Stimulated activated CD4-positive, alpha-beta T cell treated with anti-CD3 and anti-CD28 coated beads, Interleukin-2, amount 100 ng/mL, for 48 hours (primary cell): ENCODE measurements at places on chromosomes 16 and 17.

DNA sequence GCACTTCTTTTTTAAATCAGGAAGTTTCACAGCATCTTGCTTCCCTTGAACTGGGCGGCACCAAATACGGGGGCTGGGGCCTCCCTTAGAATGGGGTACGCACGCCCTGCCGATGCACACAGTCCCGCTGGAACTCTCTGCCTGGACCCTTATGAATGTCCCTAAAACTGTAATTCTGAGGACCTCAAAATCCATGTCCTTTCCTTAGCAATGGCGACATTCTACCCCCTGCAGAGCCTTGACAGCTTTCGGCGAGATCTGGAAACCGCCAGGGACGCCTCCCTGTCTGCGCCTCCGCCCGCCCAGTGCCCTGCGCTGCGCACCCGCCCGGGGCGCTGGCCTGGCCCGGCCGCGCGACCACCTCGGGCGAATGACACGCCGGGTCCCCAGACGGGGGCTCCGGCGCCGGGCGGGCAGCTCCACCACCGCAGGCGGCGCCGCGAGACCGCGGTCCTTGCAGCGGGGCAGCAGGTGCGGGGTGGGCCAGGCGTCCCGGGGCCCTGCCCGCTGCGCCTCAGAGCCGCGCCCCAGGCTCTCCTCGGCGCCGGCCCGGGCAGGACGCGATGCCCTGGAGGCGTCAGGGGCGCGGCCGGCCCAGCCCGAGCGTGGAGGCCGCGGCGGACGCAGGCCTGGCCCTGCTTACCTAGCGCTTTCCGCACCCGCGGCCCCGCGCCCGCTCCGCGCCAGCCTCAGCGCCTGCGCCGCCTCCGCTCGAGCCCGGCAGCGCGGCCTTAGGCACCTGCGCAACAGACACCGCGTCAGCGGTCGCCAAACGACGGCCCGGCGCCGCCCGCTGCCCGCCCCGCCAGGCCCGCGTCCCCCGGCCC, 548 bp downstream of the HAGH start:
- peak; percentile 54 for DNase-seq

DNA sequence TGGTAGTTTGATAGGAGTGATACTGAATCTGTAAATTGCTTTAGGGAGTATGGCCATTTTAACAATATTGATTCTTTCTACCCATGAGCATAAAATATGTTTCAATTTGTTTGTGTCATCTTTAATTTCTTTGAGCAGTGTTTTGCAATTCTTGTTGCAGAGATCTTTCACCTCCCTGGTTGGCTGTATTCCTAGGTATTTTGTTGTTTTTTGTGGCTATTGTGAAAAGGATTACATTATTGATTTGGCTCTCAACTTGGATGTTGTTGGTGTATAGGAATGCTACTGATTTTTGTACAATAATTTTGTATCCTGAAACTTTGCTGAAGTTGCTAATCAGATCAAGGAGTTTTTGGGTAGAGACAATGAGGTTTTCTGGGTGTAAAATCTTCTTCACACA, 3.2 kb downstream of the KRTAP9-9 start:
- DNase-seq, result no peak

GRCh38 chr17:20934288-20934687, 108.5 kb downstream of the USP22 start:
- no peak for DNase-seq

- no peak for DNase-seq
These were observed 23.0 kb downstream of the SLC35G3 start for GRCh38 chr17:35170968-35171771.

GRCh38 chr16:5354645-5355044, 257.1 kb upstream of the EEF2KMT start:
- no peak for DNase-seq

DNA sequence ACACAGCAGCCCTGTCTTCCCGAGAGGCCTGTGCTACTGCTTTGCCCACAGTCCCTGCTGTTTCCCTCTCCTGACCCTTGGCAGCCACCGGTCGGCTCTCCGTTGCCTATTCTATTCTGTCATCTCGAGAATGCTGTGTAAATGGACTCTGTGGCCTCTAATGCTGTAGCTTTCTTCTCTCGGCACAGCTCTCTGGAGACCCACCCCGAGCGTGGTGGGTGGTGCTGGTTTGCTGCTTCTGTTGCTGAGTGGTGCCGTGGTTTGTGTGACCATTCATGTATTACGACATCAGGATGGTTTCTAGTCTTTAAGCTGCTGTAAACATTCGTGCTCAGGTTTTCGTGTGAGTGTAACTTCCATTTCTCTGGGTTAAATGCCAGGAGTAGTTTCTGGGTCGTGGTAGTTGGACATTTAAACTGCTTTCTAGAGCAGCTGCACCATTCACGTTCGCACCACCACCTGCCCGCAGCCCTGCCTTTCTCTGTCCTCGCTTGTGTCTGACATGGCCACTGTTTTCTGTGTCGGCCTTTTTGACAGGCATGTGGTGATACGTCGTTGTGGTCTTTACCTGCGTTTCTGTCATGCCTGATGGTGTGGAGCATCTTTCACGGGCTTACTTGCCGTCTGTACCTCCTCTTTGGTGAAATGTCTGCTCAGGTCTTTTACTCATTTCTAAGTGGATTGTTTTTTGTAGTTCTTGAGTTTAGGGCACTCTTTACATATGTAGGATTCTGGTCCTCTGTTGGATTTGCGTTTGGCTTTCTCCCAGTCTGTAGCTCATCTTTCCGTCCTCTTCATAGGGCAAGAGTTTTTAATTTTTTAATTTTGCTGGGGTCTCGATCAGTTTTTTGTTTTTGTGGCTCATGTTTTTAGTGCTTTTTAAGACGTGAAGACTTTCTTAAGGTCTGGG, 47.7 kb upstream of the ZNF750 start:
- DNase-seq, result no peak
